Cardiac ventricle fibroblast (primary cell): ENCODE measurements at places on chromosomes 11 and 22. TPM values are rescaled to one million over a fixed set of nuclear protein-coding genes. Genes with fewer than 3 reads are reported as not detected.

Gene PATE2
- total RNA-seq: 0.44 TPM in 1 of 2 replicates, not detected in the other

Gene SIRT3
- 12.4 and 15.3 TPM in 2 replicates for total RNA-seq

Gene OR8B12
- not detected in 2 replicates for total RNA-seq

Gene C11orf71
- total RNA-seq: 3.6 and 3.8 TPM in 2 replicates

Gene PATE4
- not detected in 2 replicates for total RNA-seq

Gene OR4A16
- total RNA-seq: not detected in 2 replicates

Gene PATE1
- total RNA-seq: not detected in 2 replicates

Gene GGTLC3
- total RNA-seq: not detected in 2 replicates

Gene LRRN4CL
- 8.5 and 15.5 TPM in 2 replicates for total RNA-seq

Gene SCT
- total RNA-seq: not detected in 2 replicates
